ENCODE measurements at places on chromosomes 1 and 21.

- DNase-seq, result no peak
Measured at GRCh38 chr1:167404161-167404888, 114.0 kb downstream of the CD247 start.

DNA sequence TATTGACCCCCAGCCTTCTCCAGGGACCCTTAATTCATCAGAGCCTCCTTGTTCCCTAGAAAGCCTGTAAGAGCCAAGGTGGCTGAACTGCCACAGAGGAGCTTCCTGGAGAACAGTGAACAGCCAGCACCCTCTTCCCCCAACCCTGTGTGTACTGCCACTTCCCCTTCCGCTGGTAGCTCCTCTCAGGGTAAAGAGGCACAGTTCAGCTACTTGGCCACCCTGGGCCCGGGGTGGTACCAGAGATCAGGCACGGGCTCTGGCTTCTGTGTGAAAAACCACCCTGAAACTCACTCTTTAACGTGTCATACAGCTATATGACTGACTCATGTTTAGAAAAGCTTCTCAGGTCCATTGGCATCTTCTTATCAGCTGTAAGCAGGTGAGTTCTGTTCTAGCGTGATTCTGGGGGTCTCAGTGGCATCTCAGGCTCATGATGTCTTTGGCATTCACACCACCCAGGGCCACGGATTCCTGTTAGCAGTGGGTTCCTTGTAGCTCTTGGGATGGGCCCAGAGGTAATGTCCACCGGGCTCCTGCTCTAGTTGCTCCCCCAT, 22.4 kb downstream of the ARMH1 start:
- no peak for DNase-seq

DNA sequence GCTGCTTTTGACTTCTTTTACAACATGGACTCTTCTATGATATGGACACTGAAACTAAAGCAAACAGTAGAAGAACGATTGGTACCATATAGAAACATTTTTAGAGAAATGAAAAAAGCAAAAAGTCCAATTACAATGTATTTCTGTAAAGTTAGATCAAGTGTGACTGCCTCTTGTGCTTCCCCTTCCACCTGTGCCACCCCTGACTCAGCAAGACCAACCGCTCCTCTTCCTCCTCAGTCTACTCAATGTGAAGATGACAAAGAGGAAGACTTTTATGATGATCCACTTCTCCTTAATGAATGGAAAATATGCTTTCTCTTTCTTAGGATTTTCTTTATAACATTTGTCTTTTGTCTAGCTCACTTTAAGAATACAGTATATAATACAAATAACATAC, 66.9 kb downstream of the PHTF1 start:
- no peak for DNase-seq

- no peak for DNase-seq
Measured at GRCh38 chr21:44413566-44414290, 41.6 kb upstream of the LRRC3 start.

GRCh38 chr1:167548059-167548932, 5.3 kb downstream of the CREG1 start:
- no peak for DNase-seq

DNA sequence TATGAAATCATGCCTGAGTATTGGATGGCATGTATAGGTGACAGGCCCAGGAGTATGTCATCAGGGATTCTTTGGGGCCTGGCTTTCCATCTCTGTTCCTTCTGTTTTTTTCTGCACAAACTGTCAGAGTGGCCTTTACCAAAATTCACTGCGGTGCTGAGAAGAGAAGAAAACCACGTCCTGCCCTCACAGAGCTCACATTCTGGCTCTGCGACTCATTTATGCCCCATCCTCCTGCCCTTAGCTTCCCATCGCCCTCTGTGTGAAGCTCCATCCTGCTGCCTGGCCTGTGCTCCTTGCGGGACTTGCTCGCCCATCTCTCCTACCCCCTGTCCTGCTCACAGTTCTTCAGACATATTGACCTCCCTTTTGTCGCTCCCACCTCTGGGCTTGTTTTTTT, 73.4 kb downstream of the HUNK start:
- DNase-seq, result no peak

DNA sequence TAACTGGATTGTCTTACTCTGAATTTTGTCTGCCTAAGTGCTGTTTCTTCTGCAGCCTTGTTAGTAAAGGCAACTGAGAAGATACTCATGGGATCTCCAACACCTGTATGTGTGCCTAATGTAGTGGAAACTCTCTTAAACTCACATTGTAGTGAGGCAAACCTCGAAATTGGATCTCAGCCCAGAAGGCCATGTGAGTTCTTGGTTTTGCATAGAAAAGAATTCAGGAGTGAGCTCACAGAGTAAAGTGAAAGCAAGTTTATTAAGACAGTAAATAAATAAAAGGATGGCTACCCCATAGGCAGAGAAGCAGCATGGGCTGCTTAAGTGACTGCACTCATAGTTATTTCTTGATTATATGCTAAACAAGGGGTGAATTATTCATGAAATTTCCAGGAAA, 1344.7 kb downstream of the NCAM2 start:
- DNase-seq, result no peak
